ENCODE measurements at places on chromosomes 2 and 18.

- peak; percentile 30 for DNase-seq
Observed at GRCh38 chr2:26852405-26853306, 4.7 kb downstream of the DPYSL5 start.

DNA sequence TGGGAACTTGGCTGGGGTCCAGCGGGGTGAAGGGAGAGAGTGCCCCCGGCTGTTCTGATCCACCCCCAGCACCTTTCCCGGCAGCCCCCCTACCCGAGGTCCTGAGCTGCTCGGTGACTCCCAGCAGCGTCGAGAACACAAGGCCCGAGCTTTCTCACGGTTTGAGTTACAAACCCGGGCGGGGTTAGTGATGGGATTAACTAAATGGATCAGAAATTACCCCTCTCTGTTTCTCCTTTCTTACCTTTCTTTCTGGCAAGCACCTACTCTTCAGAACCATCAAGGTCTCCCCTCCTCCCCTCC, 139.4 kb upstream of the GPC1 start:
- no peak for DNase-seq

DNA sequence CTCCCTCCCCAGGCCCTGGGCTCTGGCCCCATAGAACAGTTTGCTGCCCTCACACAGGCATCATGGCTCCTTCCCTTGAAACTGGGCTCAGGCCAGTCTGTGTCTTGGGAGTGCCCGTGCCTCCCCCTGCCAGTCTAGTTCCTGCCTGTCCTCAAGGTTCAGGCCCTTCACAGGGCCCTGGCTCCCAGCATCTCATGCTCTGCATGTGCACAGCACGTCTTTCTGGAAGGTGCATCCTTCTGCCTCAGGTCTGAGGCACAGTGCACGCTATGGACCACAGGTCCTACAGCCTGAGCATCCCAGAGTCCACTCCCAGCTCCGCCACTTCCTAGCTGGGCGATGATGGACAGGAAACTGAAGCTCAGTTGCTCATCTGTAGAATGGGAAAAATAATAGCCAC, 35.6 kb upstream of the FOSL2 start:
- DNase-seq, result no peak

- no peak for DNase-seq
Observed at GRCh38 chr18:66168685-66169235, 417.9 kb downstream of the CDH7 start.

GRCh38 chr2:231429901-231430300, 34.4 kb downstream of the NCL start:
- DNase-seq, result no peak

- DNase-seq, result no peak
Observed at GRCh38 chr2:121605820-121606733, 43.2 kb downstream of the CLASP1 start.

- DNase-seq, result no peak
Observed at GRCh38 chr18:73758446-73758845, 389.2 kb downstream of the FBXO15 start.
